Karpas-422 (cell line): ENCODE measurements at places on chromosomes 6 and 20. TPM values are rescaled to one million over a fixed set of nuclear protein-coding genes. Genes with fewer than 3 reads are reported as not detected.

The RHAG gene
- not detected in 2 replicates for total RNA-seq

GRCh38 chr6:163389354-163389753 is 25.2 kb upstream of the QKI start:
- no peak overlapping the region for H3K4me3 ChIP-seq
- no peak for DNase-seq
- H3K4me1 ChIP-seq, result no peaks in the 10 kb centered on the region
- H3K27ac ChIP-seq, result no peak overlapping the region

- H3K4me1 ChIP-seq, result no peaks in the 10 kb centered on the region
- H3K27me3 ChIP-seq, result no peaks in the 10 kb centered on the region
- peak; percentile 52 for DNase-seq
- no peak overlapping the region for H3K4me3 ChIP-seq
- H3K27ac ChIP-seq, result no peak overlapping the region
- H3K36me3 ChIP-seq, result no peaks in the 10 kb centered on the region
Observed at GRCh38 chr6:89458704-89459103, 25.8 kb downstream of the ANKRD6 start.

- no peak overlapping the region for H3K27ac ChIP-seq
- H3K4me1 ChIP-seq, result no peaks in the 10 kb centered on the region
- no peak overlapping the region for H3K4me3 ChIP-seq
Observed at GRCh38 chr6:120871416-120872261, 462.6 kb downstream of the TBC1D32 start.

- H3K27me3 ChIP-seq, result no peaks in the 10 kb centered on the region
- H3K4me3 ChIP-seq, result no peak overlapping the region
- no peak for DNase-seq
- H3K4me1 ChIP-seq, result no peaks in the 10 kb centered on the region
- H3K27ac ChIP-seq, result no peak overlapping the region
Observed at GRCh38 chr6:124551711-124552233, 410.5 kb upstream of the RNF217 start.
